ENCODE measurements at places on chromosomes 3 and 15. TPM values are rescaled to one million over a fixed set of nuclear protein-coding genes. Genes with fewer than 3 reads are reported as not detected.

DNA sequence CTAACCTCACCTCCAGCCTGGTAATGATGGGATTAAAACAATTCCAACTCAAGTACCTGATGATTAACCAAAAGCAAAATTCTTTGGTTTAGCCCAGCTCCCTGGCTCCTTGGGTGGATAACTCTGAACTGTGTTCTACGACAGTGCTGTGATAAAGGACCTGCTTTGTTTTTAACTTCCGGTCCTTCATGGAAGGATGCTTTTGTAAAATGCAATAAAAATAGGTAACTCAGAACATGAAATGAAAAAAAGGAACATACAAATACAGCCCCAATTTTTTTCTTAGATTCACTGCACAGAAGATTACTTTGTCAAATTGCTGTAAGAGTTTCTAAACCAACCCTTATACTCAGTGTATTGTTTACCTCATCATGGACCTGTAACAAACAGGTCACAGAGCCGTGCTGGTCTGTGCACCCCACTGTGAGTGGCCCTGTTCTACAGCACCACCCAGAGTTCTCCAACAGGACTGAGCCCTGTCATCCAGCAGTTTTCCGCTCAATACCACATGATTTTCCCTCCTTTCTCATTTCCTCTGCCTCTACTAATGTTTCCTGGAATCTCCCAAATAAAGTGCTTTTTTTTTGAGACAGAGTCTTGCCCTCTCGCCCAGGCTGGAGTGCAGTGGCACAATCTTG is 4.9 kb upstream of the PCYT1A start:
- DNase-seq = peak; percentile 23

The CACNA2D2 gene
- 17.9 TPM for polyA plus RNA-seq

The CAV3 gene
- polyA plus RNA-seq = 0.32 TPM

- no peak for DNase-seq
Measured at GRCh38 chr15:72961346-72961745, 90.9 kb upstream of the NEO1 start.

The FETUB gene
- polyA plus RNA-seq = 0.65 TPM

GRCh38 chr15:100929641-100930042 is 10.5 kb downstream of the LRRK1 start:
- no peak for DNase-seq

The RPL29 gene
- polyA plus RNA-seq = 1,596 TPM

GRCh38 chr3:100525753-100526612 is 33.6 kb downstream of the TMEM45A start:
- DNase-seq = no peak

The KCNAB1 gene
- 3.2 TPM for polyA plus RNA-seq

The DNAH1 gene
- polyA plus RNA-seq = 15.9 TPM

DNA sequence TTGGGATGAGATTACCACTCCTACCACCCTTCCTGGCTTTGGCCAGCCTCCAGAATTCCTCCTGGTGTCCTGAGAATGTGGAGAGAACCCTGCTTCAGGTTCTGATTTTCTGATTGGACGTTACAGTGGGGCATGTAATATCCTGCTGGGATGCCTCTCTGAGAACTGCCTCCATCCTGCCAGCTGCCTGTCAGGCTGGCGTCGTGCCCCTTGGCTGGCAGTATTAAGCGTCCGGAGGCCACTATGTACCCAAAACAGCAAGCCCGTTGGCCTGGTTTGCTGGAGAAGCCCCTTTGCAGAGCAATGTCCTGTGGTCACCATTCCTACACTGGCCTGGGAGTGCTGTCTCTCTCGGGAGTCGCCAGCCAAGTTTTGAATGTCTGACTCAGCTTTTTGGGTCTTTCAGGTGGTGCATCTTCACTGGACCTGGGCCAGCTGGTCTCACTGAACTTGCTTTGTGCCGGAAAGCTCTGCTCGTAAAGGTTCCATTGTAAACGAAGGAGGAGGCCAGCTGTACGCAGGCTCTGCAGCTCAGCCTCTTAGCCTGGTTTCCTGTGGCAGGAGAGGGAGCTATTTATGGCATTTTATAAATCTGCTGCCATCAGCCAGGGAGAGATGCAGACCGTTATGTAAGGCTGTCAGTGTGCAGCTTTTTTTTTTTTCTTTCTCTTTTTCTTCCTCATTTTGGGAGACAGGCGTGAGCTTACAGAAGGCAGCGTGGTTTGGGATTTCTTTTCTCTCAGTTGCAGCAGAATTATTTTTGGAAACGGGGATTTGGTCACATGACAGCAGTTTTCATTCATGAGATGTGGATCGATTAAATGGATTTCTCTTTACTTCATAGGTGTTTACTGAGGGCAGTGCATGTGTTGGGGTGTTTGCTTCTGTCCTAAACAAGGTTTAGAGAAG is 19.0 kb upstream of the TRAK1 start:
- DNase-seq = peak; percentile 79

The SLC28A1 gene
- polyA plus RNA-seq = 10.7 TPM

- DNase-seq = no peak
Measured at GRCh38 chr3:194756460-194756779, 70.7 kb downstream of the FAM43A start.

All from renal pelvis (tissue), 12 donors.